ENCODE measurements at places on chromosomes 4 and X.

- no peak overlapping the region for H3K27ac ChIP-seq
- H3K4me1 ChIP-seq = peaks cover 7% of the 10 kb centered on the region
Measured at GRCh38 chr4:56906489-56907393, 959 bp upstream of the REST start.

DNA sequence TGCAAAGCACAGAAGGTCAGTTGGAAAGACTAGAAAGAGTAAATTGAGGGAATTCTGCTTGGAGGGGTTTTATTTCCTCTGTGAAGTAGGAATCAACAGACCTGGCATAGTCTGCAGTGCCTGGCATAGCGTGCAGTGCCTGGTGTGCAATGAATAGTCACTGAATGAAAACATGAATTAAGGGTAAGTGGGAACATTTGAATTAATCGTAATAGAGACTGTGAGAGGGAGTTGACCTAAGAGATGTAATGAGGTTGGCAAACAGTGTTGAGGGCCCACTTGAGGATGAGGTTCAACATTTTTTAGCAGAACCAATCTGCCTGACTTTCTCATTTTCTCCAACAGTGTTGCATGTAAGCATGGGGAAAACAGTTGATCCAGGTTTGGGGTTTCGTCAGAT is 377.2 kb upstream of the FTHL17 start:
- DNase-seq = no peak
- no peak overlapping the region for H3K4me3 ChIP-seq
- H3K27me3 ChIP-seq = no peaks in the 10 kb centered on the region

- peaks cover 51% of the 10 kb centered on the region for H3K27me3 ChIP-seq
- H3K36me3 ChIP-seq = no peaks in the 10 kb centered on the region
- H3K4me1 ChIP-seq = no peaks in the 10 kb centered on the region
- H3K4me3 ChIP-seq = no peak overlapping the region
- H3K27ac ChIP-seq = no peak overlapping the region
Measured at GRCh38 chrX:108029928-108030711, 14.7 kb upstream of the VSIG1 start.

- H3K36me3 ChIP-seq = no peaks in the 10 kb centered on the region
- no peaks in the 10 kb centered on the region for H3K27me3 ChIP-seq
- H3K27ac ChIP-seq = peak overlapping the region; percentile 59
- H3K4me1 ChIP-seq = no peaks in the 10 kb centered on the region
- H3K4me3 ChIP-seq = peak overlapping the region; percentile 45
Measured at GRCh38 chrX:3184176-3184930, 143.1 kb downstream of the ARSF start.

- H3K36me3 ChIP-seq = no peaks in the 10 kb centered on the region
- H3K4me3 ChIP-seq = no peak overlapping the region
- H3K27ac ChIP-seq = no peak overlapping the region
- peaks cover 1% of the 10 kb centered on the region for H3K4me1 ChIP-seq
- no peak for DNase-seq
Measured at GRCh38 chr4:36343501-36344175, 62.2 kb downstream of the DTHD1 start.

DNA sequence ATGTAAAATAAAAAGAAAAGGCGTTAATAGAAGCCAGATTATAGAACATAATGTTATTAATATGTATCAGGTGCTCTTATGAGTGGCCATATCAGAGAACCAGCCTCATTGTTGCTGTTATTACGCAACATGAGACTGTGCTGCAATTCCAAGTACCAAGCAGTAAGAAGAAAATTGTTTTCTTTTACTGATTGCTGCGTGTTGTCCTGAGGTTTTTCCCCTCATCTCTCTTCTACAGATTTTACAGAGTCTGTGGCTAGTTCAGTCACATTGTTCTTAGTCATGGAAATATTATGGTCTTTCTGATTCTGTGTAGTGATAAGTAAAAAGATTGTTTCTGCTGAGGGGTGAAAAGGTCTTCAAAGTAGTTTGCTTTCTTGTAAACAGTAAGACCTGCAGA is 55.9 kb downstream of the NPNT start:
- H3K27me3 ChIP-seq = no peaks in the 10 kb centered on the region
- H3K4me1 ChIP-seq = no peaks in the 10 kb centered on the region
- no peaks in the 10 kb centered on the region for H3K36me3 ChIP-seq
- H3K27ac ChIP-seq = no peak overlapping the region
- peak; percentile 72 for DNase-seq

GRCh38 chr4:36088542-36088941 is 155.8 kb downstream of the ARAP2 start:
- peak overlapping the region; percentile 47 for H3K27ac ChIP-seq
- no peaks in the 10 kb centered on the region for H3K36me3 ChIP-seq
- no peak overlapping the region for H3K4me3 ChIP-seq
- no peaks in the 10 kb centered on the region for H3K27me3 ChIP-seq
- peaks cover 2% of the 10 kb centered on the region for H3K4me1 ChIP-seq

DNA sequence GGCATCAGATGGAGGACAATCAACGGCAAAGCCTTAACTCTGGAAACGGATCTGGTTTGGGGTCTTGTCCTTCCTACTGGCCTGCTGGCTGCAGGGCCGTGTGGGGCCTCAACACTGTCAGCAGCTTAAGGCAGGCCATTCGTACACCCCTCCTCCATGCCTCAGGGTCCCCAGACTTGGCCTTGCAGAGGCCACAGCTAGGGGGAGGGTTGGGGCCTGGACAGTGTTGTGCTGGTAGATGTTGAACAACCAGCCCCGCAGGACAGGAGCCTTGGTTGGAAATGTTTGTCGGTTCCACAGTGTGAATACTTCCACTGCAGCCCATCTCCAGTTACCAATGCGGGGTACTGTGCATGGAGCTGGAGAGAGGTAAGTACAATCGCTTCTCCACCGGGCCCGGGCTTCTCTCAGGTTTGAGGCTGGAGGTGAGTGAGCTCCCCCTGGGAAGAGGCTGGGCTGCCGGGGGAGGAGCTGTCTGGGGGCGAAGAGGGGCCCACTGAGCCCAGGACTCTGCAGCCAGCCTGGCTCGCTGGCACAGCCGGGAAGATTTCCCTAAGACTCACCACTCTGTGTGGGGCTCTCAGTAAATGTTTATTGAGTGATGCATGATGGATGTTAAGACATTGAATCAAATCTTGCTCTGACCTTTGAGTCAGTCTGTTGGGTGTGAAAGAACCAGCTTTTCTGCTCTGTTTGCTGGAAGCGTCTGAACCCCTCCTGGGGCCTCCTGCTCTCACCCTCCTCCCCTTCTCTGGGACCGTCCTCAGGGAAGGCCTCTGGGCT is 19.7 kb upstream of the GPR78 start:
- no peak overlapping the region for H3K4me3 ChIP-seq
- no peaks in the 10 kb centered on the region for H3K36me3 ChIP-seq
- peaks cover 17% of the 10 kb centered on the region for H3K4me1 ChIP-seq

DNA sequence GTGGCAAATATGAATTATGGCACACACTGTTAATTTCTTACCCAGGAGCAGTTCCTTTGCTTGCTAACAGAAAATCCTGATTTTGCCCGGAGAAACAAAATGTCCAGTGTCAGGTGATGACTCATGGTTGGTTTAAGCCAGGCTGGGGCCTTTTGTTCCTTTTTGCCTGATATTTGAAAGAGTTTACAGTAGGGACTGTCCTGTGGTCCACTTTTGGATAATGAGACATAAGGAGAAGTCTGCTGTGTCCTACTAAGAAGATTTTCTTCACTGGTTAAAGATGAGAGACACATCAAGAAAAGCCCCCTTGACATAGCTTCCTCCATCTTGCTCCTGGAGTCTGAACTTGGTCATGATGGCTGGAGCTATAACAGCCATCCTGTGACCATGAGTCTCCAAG is 12.1 kb upstream of the DRD5 start:
- DNase-seq = no peak
- H3K27me3 ChIP-seq = no peaks in the 10 kb centered on the region
- no peak overlapping the region for H3K27ac ChIP-seq
- no peaks in the 10 kb centered on the region for H3K4me1 ChIP-seq

GRCh38 chr4:98659741-98660462 is 1.5 kb upstream of the TSPAN5 start:
- no peaks in the 10 kb centered on the region for H3K27me3 ChIP-seq
- peaks cover 3% of the 10 kb centered on the region for H3K36me3 ChIP-seq
- no peak overlapping the region for H3K4me3 ChIP-seq
- H3K27ac ChIP-seq = no peak overlapping the region

DNA sequence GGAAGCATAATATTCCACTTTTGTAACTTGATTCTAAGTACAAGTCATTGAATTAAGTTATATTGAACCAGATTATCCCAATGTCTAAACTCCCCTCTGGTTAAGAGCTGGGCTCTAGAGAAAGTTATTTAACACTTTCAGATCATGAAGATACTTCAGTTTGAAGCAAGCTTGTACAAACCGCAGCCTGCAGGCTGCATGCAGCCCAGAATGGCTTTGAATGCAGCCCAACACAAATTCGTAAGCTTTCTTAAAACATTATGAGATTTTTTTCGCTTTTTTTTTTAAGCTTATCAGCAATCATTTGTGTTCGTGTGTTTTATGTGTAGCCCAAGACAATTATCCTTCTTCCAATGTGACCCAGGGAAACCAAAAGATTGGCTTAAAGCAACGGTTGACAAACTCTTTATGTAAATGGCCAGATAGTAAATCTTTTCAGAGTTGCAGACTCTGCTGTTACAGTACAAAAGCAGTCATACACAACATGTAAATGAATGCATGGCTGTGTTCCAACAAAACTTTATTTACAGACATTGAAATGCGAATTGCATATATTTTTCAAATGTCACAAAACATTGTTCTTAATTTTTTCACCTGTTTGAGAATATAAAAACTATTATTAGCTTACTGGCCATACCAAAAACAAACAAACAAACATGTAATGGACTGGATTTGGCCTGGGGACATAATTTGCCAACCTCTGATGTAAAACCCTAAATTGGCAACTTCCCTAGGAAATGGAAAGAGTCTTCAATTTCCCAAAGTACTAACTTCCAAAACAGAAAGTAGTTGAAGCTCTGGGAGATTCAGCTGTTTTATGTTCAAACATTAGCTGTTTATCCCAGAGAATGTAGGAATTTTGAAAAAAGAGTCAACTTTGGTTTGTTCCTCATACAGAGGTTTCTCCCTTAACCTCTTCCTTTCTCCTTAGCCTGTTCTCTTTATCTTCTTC is 201.1 kb upstream of the MBNL3 start:
- H3K27ac ChIP-seq = no peak overlapping the region
- H3K27me3 ChIP-seq = no peaks in the 10 kb centered on the region
- H3K4me3 ChIP-seq = no peak overlapping the region

GRCh38 chr4:5709207-5709575 is 832 bp upstream of the EVC2 start:
- no peaks in the 10 kb centered on the region for H3K27me3 ChIP-seq
- H3K4me1 ChIP-seq = peaks cover 49% of the 10 kb centered on the region
- no peak overlapping the region for H3K27ac ChIP-seq
- H3K36me3 ChIP-seq = peaks cover 12% of the 10 kb centered on the region

DNA sequence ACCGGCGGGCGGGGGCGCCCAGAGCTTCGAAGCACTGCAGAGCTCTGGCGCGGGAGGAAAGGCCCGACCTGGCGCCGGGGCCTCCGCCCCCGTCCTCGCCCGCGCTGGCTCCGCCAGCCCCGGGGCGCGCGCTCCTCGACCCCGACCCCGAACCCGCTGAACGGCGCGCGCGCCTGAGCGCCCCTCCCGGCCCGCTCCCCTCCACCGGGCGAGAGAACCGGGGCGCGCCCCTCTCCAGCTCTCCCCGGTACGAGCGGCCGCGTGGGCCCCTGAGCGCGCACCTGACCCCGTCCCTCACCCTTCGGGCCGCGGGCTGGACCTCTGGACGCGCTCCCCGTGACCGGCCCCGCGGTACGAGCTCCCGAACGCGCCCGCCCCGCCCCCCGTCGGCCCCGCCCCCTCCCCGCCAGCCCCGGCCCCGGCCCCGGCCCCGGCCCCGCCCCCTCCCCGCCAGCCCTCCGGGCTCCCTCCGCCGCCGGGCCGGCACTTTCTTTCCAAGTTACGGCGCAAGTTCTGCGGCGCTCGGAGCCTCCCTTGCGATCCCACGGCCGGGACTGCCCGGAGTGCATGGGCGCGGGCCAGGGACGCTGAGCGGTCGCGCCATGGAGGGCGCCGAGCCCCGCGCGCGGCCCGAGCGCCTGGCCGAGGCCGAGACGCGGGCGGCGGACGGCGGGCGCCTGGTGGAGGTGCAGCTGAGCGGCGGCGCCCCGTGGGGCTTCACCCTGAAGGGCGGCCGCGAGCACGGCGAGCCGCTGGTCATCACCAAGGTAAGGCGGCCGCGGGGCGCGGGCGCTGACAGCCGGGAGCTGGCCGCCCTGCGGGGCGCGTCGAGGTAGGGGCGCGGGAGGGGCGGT is at the start of gene SHROOM2:
Gene SHROOM2, plus strand, starts transcription at position 486 of the 854 bp plus-strand sequence. Its CDS starts 117 bp downstream, at position 603.
- H3K27me3 ChIP-seq = peaks cover 49% of the 10 kb centered on the region
- H3K36me3 ChIP-seq = no peaks in the 10 kb centered on the region
- H3K4me3 ChIP-seq = no peak within 1 kb of the TSS
- peaks cover 12% of the 10 kb centered on the region for H3K4me1 ChIP-seq
- peak; percentile 25 for DNase-seq
- no peak within 1 kb of the TSS for H3K27ac ChIP-seq

- no peak for DNase-seq
- H3K4me1 ChIP-seq = no peaks in the 10 kb centered on the region
- no peak overlapping the region for H3K27ac ChIP-seq
- no peaks in the 10 kb centered on the region for H3K36me3 ChIP-seq
Measured at GRCh38 chr4:172104539-172104938, 291.3 kb downstream of the GALNTL6 start.

DNA sequence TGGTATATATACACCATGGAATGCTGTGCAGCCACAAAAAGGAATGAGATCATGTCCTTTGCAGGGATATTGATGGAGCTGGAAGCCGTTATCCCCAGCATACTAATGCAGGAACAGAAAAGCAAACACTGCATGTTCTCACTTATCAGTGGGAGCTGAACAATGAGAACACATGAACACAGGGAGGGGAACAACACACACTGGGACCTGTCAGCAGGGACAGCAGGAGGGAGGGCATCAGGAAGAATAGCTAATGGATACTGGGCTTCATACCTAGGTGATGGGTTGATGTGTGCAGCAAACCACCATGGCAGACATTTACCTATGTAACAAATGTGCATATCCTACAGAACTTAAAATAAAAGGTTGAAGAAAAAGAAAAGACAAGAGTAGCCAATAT is 81.1 kb upstream of the ADAD1 start:
- no peaks in the 10 kb centered on the region for H3K4me1 ChIP-seq
- no peaks in the 10 kb centered on the region for H3K27me3 ChIP-seq
- H3K27ac ChIP-seq = no peak overlapping the region
- H3K36me3 ChIP-seq = peaks cover 13% of the 10 kb centered on the region
- DNase-seq = no peak

- DNase-seq = no peak
- no peak overlapping the region for H3K4me3 ChIP-seq
- H3K27ac ChIP-seq = no peak overlapping the region
- H3K36me3 ChIP-seq = no peaks in the 10 kb centered on the region
- H3K4me1 ChIP-seq = peaks cover 25% of the 10 kb centered on the region
Measured at GRCh38 chr4:8282134-8282641, 12.6 kb downstream of the HTRA3 start.

All from mesenchymal stem cell (in vitro differentiated cells and primary cell).